ENCODE measurements at places on chromosomes 7 and 10.

- DNase-seq: no peak
These were observed 124.9 kb downstream of the DLG5 start for GRCh38 chr10:77801474-77802161.

GRCh38 chr10:88456730-88457129, 126.4 kb downstream of the RNLS start:
- DNase-seq: no peak

- DNase-seq: no peak
These were observed 380.5 kb upstream of the AUTS2 start for GRCh38 chr7:69217516-69218350.

GRCh38 chr7:4849390-4849789, 12.4 kb downstream of the PAPOLB start:
- DNase-seq: peak; percentile 84

- no peak for DNase-seq
These were observed 136.5 kb downstream of the JCAD start for GRCh38 chr10:29922892-29923291.

- DNase-seq: no peak
These were observed 743 bp upstream of the POR start for GRCh38 chr7:75914169-75914654.

- no peak for DNase-seq
These were observed 403.5 kb upstream of the RNF32 start for GRCh38 chr7:156236936-156237599.

- DNase-seq: no peak
These were observed 103.4 kb downstream of the WNT2 start for GRCh38 chr7:117219485-117219884.

DNA sequence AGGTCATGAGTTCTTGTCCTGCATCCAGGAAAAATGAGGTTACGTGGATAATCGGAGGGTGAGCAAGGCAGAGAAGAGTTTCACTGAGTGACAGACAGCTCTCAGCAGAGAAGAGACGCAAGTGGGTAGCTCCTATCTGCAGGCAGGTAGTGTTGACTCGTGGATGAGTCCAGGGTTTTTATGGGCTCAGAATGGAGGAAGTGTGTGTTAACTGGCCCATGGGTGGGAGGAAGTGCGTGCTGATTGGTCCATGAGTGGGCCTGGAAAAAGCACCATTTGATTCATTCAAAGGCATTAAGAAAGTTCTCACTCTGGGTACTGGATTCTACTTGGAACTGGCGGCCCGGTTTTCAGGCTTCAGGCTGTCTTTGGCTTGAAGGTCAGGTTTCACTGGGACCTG, 4.8 kb upstream of the DMTF1 start:
- DNase-seq: no peak

DNA sequence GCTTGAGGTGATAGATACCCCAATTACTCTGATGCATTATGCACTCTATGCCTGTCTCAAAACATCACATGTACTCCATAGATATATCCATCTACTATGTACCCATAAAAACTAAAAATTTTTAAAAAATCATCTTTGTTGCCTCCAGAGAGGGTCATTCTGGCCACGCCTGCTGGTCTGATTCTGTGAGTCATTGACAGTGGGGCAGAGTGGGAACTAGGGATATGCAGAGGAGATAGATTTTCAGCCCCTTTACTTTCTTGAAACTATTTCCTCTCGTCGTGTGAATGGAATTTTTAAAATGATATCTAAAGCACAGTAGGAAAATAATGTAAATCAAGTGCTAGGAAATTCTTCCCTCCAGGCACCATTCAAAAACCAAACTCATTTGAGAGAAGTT, 715.0 kb upstream of the NRP1 start:
- DNase-seq: no peak

- DNase-seq: no peak
These were observed 69.1 kb downstream of the DIP2C start for GRCh38 chr10:620417-620816.

- DNase-seq: peak; percentile 29
These were observed 742 bp downstream of the LMBR1 start for GRCh38 chr7:156892081-156892800.

DNA sequence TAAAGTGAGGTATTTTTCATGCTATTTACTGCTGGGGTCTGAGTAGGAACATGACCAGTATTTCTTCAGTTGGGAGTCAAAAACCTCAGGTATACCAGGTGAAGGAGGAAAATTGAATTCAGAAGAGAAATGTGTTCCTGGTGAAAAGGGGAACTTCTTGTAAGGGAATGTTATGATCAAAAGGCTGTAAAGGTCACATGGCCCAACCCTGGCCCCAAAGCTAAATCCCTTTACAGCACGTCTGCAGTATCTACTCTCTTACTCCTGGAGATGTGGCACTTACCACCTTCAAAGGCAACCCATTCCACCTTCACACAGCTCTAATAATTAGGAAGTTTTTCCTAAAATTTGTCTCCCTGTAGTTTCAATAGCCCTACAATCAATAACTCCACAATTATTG, 15.2 kb downstream of the PIK3AP1 start:
- DNase-seq: no peak

- DNase-seq: no peak
These were observed 7.1 kb upstream of the EMX2 start for GRCh38 chr10:117535298-117536071.

DNA sequence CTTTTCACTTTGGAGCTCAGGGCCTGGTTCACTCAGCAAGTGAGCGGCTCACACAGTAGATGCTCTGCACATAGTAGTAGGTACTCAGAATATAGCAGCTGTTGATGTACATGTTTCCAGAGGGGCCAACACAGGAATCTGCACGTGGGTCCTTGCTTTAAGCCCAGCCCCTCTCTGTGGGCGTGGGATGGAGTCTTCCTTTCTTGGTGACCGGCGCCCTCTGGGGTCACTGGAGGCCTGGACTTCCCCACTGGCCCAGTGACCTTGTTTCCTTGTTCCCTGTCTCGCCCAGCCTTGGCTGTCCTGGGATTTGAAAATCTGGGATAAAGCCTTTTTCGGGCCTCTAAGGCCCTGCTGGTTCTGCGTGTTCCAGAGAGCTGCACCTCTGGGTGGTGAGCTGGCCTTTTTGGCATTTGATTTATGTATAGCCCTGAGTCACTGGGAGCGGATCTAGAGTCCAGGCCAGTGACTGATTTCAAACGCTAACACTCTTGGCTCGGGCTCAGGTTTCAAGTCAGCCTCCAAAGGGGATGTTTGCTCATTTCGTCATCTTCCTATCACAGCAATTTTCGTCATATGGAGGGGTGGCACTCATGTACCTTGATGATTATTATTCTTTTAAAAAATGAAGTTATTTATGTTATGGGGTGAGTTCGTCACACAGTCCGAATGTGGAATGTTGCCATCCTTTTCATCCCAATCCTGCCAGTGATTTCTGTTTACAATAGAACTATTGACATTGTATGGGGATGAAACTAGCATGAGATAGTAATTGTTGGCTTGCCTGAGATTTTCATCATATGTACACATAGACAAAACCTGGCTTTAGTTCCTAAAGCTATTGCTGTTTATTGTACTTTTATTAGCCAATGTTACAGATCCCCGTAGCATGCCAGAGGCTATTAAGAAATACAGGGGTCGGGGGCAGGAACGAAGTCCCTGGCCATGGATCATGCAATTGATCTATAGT, 65.5 kb downstream of the CUX1 start:
- DNase-seq: peak; percentile 77

DNA sequence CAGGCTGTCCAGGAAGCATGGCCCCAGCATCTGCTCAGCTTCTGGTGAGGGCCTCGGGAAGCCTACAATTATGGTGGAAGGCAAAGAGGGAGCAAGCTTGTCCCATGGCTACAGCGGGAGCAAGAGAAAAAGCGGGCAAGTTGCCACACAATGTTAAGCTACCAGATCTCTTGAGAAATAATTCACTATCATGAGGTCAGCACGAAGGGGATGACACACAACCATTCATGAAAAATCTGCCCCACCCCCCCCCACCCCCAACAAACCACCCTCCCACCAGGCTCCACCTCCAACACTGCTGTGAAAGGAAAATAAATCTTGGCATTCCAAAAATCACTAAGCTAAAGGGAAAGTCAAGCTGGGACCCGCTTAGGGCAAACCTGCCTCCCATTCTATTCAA, 545.8 kb upstream of the NRP1 start:
- DNase-seq: no peak

- DNase-seq: no peak
These were observed 138.8 kb downstream of the ADARB2 start for GRCh38 chr10:1598393-1599153.

DNA sequence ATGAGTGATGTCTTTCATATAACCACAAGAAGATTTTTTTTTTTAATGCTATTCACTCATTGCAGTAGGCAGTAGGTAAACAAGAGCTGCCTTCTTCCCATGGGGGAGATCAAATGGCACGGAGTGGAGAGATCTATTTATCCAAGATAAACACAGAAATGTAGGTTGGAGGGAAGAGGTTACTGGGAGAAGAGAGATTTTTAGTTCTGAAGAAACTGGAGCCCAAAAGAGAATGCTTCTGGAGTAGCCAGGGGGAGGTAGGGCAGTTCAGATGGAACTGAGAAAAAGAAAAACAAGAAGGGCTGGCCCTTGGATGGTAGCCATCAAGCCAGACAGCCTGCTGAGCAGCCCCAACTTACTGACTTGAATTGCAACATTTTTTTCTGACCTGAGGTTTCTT, 270.1 kb upstream of the TPK1 start:
- DNase-seq: peak; percentile 20

DNA sequence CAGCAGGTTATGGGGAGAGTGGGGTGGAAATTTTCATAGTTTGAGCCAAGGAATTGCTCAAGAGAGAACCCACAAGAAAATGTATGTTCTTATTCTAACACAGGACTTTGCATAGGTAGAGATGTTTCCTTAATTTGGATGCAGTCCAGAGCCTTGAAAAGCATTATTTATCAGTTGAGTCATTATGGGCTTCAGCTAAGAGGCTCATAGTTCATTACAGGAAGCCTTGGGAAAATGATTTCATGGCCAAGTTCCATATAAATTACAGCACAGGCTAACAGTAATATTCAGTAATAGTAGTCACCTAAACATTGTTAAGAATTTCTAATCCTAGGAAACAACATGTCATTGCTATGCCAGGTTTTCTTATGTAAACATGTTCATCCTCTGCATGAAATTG, 131.1 kb upstream of the PTPRZ1 start:
- DNase-seq: no peak

- no peak for DNase-seq
These were observed 29.1 kb downstream of the DPCD start for GRCh38 chr10:101617102-101617823.

GRCh38 chr10:117365612-117366011, 9.6 kb downstream of the PDZD8 start:
- DNase-seq: no peak

- no peak for DNase-seq
These were observed 623.1 kb downstream of the ACTR3B start for GRCh38 chr7:153382641-153383101.

GRCh38 chr10:129614341-129614740, 147.3 kb downstream of the MGMT start:
- no peak for DNase-seq

GRCh38 chr10:97463363-97464132, 17.6 kb downstream of the ZDHHC16 start:
- DNase-seq: peak; percentile 68

DNA sequence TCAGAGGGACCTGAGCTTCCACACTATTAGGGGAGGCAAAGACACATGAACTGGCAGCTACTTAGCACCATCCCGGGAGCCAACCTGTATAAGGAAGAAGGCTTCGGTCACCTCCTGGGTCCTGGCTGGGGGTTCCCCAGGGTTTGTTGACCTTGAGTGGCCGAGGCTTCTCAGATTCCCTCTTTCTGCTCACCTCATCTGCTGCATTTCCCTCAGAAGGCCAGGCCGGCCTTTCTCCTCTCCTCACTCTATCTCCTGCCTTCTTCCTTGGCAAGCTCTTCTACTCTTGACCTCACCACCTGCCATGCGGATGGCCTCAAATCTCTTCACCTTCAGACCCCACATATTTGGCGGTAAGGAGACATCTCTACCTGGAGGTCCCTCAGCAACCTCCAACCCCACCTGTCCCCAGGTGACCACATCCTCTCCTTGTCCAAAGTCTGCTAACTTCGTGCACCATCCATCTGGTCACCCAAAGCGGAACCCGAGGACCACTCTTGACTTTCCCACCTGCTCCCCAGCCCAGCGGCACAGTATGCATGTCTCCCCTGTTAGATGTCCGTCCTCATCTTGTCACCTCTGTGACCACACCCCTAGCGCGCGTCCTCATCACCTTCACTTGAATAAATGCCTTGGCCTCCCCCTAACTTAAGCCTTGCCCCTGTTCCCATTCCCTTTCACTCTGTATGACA, 133.8 kb upstream of the UNC5B start:
- DNase-seq: no peak

GRCh38 chr7:157480371-157481050, 143.7 kb downstream of the DNAJB6 start:
- no peak for DNase-seq

- no peak for DNase-seq
These were observed 17.2 kb downstream of the INHBA start for GRCh38 chr7:41685684-41686083.

DNA sequence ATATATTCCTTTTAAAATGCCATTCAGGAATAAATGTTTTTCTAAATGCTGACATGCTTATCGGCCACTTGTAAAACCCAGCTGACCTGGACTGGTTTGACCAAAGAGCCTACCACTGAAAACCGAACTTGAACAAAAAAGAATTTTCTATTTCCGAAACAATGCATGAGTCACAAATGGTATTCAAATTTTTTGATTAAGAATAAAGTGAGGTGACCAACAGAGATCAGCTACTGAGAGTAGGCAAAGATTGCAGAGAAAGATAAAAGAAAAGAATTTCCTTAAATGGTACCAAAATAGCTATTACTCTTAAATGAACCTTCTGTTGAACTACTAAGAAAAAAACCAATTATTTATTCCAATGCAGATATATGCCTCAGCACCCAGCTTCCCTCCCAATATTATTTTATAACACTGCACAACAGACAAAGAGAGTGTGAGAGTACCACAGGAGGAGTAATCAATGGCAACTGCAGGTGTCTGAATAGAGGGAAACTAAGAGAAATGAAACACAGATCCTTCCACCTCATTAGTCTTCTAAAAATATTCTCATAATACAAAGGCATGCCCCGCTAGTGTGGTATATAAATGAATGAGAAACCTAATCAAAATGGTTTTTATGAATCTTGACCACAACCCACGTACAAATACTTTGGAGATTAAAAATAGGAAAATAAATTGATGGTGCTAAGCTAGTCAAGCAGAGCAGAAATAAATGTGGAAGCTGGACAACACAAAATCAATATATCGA, 20.1 kb downstream of the OSBPL3 start:
- DNase-seq: no peak

GRCh38 chr7:114916261-114916892, 5.5 kb upstream of the MDFIC start:
- DNase-seq: no peak

DNA sequence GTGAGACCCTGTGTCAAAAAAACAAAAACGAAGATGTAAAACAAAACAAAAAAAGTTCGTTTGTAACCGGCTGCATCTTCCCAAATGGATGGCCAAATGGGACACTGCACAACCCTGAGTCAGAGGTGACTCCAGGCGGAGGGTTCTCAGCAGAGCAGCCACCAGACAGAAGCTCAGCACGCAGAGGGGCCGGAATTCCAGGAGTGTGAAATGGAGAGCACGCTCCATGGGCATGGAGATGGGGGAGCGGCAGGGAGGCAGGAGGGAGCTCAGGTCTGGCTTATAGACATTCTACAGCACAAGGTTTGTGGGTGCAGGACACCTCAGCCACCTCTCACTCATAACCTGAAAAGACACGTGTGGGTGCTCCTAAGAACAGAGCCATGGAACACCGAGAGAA, 227.0 kb downstream of the MAD1L1 start:
- no peak for DNase-seq

All from T47D (cell line).